Mucosa of descending colon (tissue), 3 donors: ENCODE measurements at places on chromosomes 4 and X. TPM values are rescaled to one million over a fixed set of nuclear protein-coding genes. Genes with fewer than 3 reads are reported as not detected.

- DNase-seq = no peak
Observed at GRCh38 chrX:18426004-18426320, 554 bp downstream of the CDKL5 start.

DNA sequence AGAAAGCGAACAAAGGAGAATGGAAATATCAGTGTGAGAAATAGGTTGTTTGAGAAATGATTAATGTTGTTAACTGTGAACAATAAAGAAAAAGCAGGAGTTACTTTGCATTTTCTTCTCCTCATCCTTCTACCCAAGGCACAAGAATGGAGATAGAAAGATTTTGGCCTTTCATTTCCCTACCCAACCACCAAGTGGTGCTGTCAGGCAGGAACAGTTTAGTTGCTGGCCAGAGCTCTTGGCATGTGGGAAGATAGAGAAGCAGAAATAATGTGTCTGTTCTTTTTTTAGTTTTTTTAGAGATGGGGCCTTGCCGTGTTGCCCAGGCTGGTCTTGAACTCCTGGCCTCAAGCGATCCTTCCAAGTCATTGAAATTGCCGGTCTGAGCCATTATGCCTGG is 12.8 kb downstream of the HOPX start:
- no peak for DNase-seq

GRCh38 chr4:62460329-62460728 is 1260.2 kb downstream of the ADGRL3 start:
- DNase-seq = no peak

SPP1 gene
- 27.6 TPM for total RNA-seq

DNA sequence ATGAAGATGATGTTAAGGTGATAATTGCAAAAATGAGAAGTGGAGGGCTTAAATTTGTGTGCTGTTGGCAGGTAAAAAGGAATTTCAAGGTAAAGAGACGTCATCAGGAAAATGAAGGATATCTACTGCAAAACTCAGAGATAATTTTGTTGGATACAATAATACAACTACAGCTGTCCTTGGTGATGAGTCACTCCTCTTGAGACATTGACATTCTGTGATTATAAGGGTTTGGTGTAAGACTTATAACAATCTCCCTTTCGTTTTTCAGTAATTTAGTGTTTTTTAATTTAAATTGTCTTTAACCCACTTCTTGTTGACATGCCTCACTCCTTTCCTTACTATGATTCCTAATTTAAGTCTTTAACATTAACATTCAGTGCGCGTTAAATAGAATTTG is 1074.1 kb upstream of the SLIT2 start:
- no peak for DNase-seq

PHOX2B gene
- 0.29 TPM for total RNA-seq

PAGE2 gene
- not detected for total RNA-seq

SLC25A5 gene
- 1,194 TPM for total RNA-seq
